ENCODE measurements at places on chromosomes 5 and 9. TPM values are rescaled to one million over a fixed set of nuclear protein-coding genes. Genes with fewer than 3 reads are reported as not detected.
A peak's percentile ranks its signal among the peaks of the same experiment; 100 is the strongest.

The BTNL9 gene
- polyA plus RNA-seq: 12.7 TPM

The TSSK1B gene
- polyA plus RNA-seq: 0.17 TPM

The PCDHA1 gene
- polyA plus RNA-seq: 0.04 TPM

GRCh38 chr9:4489562-4489918 lies 728 bp upstream of the SLC1A1 start:
- peak; percentile 7 for DNase-seq

DNA sequence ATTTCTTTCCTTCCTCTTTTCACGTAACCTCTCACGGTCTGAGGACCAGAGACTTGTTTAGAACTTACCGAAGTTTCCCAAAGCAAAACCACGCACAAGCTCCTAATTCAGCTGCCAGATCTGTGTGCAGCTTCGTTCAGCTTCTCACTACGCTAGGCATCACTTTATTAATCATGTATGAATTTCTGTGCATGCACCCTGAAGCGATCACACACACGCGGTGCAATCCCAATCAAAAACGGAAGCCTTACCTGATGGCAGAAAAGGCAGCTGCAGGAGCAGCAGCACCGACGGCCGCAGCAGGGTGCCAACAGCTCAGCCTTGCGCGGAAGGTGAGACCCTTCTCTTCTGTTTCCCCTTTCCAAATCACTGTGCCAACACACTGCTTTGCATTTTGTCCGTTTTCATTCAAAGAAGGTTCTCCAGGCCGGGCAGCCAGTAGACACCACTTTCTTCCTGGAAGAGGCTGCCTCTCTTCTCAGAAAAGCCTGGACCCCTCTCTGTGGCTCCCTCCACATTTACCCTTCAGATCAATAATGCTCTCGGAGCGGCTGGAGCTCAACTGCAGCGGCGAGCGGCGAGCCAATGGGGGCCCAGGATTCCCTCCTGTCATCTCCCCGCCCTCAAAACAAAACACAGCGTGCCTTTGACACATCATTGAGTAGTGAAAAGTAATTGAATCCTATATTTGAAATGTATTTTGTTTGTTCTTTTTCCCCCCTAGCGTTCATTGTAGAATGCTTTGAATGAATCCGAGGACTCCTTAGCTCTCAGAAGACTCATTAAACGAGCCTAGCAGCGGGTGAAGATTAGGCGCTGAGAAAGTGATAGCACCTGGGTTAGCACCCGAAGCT lies at the start of gene CDH12:
Gene CDH12 (minus strand): TSS at position 538 of the 854 bp plus-strand sequence.
- DNase-seq: peak; percentile 22

The ARHGEF37 gene
- 4.1 TPM for polyA plus RNA-seq

GRCh38 chr9:111399772-111400563 lies 69.9 kb upstream of the OR2K2 start:
- DNase-seq: no peak

DNA sequence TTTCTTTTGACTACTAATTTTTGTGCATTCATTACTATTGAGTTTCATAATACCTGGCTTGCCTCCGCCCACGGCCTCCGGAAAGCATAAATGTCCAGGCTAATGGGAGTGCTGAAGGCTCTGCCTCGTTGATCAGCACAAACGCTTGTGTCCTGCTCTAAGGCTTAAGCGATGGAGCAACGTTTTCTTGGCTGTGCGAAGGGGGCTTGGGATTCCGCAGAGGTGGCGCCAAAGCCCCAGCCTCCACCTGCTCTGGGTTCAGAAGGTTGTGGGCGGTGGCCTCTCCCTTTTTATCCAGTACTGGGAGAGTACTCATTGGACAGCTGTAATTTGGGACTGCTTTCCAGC lies 19.7 kb downstream of the ANXA2R start:
- peak; percentile 22 for DNase-seq

Measured in muscle of leg (tissue), 16 donors.